ENCODE measurements at places on chromosomes 4 and X. TPM values are rescaled to one million over a fixed set of nuclear protein-coding genes. Genes with fewer than 3 reads are reported as not detected.

Gene ATP5ME
- total RNA-seq: 116 TPM

Gene HS3ST1
- 0.38 TPM for total RNA-seq

Gene FANCB
- 0.51 TPM for total RNA-seq

Gene GLRA3
- total RNA-seq: not detected

Gene EGF
- 0.25 TPM for total RNA-seq

Gene CCSER1
- 0.65 TPM for total RNA-seq

Gene PCSK1N
- 32.6 TPM for total RNA-seq
